ENCODE measurements at places on chromosomes 6 and 20.

DNA sequence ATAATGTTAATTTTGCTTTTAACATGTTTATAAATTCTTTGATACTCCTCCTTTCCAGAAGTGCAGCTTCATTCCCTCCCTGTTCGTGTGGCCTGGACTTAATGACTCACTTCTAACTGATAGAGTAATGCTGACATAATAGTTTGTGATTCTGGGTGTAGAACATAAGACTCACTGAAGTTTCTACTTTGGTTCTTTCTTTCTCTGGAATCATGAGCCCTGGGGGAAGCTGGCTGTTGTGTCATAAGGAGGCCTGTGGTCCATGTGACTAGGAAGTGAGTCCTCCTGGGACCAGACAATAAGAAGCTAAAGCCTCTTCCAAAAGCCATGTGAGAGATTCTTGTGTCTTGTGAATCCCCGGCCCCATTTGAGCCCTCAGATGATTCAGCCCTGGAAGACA is 30.5 kb upstream of the HLA-G start:
- DNase-seq: no peak

- no peak for DNase-seq
Observed at GRCh38 chr6:139602577-139602976, 228.1 kb upstream of the CITED2 start.

- no peak for DNase-seq
Observed at GRCh38 chr6:96975852-96976251, 51.3 kb downstream of the KLHL32 start.

GRCh38 chr20:18712882-18713281 is 100.7 kb upstream of the SCP2D1 start:
- DNase-seq: no peak

- no peak for DNase-seq
Observed at GRCh38 chr20:50708845-50709635, 17.7 kb upstream of the RIPOR3 start.

GRCh38 chr6:110981202-110981600 is 637 bp upstream of the RPF2 start:
- DNase-seq: no peak

GRCh38 chr6:128242765-128243403 is 277.5 kb downstream of the PTPRK start:
- DNase-seq: no peak

- DNase-seq: no peak
Observed at GRCh38 chr20:47543006-47543431, 41.3 kb downstream of the NCOA3 start.

DNA sequence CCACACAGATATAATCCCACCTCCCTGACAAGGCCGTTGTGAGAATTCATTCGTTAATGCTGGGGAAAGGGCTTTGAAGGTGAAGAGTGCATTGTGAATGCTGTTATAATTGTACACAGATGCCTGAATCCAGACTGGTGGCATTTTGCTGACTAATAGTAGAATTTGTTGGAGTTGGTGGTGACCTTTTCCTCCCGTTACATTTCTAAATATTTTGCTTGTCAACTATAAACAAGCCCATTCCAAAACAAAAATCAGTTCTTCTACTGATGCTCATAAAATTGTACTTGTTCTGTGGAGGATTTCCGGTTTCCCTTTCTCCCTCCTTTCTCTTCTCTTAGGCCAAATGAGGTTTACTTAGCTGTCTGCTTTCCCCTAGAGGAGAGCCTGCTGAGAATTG is 253.1 kb upstream of the SUPT3H start:
- DNase-seq: no peak

- no peak for DNase-seq
Observed at GRCh38 chr6:130529569-130530149, 163.8 kb downstream of the TMEM200A start.

DNA sequence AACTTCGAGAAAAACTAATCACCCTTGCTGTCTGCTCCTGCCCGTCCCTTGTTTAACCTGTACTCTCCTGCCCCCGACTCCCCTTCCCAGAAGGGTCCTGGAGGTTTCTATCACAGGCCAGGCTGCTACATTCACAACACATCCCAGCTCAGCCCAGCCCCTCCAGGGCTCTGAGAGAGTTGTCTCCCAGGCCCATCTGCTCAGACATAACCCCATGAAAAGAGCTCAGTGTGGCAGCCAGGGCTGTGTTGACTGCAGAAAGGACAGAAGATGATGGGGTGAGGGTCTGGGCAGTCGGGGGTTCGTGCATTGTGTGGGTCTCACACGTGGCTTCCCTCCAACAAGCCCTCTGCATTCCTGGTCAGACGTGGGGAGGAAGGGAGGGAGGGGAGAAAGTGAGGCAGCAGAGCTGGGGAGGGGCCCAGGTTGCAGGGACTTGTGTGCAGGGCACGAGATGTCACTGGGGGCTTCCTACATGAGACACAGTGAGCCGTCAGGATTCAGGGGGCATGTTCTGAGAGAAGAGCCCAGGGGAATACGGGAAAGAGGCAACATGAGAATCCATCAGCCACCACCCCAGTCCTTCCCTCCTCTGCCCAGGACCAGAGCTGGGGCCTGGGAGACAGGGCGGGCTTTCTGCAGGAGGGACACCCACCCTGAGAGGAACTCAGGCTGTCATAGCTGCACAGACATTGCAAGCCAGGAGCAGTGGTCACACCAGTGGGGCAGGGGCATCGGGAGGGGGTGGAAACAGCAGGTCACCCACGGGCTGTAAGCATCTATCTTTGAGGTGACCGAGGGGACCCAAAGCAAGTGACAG is 372.9 kb downstream of the PREX1 start:
- DNase-seq: no peak

DNA sequence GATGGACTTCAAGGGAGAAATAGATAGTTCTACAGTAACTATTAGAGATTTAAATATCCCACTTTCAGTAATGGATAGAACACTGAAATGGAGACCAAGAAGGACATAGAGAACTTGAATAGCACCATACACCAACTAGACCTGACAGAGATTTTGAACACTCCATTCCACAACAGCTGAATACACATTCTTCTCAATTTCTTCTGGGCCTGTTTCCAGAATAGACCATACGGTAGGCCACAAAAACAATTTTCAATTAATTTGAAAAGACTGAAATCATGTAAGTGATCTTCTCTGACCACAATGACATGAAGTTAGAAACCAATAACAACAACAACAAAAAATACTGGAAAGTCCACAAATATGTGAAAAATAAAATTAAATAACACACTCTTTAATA is 979.1 kb upstream of the FLRT3 start:
- no peak for DNase-seq

All from stimulated activated CD4-positive, alpha-beta T cell treated with anti-CD3 and anti-CD28 coated beads, Interleukin-1b, Interleukin-23, amount 100 ng/mL, for 4 hours (primary cell).